ENCODE measurements at places on chromosomes 12 and 14.

DNA sequence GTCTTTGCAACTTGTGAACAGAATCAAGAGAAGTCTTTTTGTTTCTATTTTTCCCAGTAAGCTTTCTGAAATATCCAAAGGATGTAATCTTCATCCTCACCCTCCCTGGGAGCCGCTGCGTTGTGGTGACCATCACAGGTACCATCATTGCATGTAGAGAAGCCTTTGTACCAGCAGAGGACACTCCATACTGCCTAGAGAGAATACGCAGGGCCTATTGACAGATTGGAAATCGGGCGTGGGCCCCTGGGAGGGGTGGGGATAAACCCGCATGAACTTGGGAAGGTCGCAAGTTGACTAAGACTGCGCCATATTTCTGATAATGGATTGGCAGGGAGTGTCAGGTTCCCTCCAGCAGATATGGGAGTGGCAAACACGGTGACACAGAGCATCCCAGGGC is 12.7 kb downstream of the KRT1 start:
- no peak for DNase-seq

DNA sequence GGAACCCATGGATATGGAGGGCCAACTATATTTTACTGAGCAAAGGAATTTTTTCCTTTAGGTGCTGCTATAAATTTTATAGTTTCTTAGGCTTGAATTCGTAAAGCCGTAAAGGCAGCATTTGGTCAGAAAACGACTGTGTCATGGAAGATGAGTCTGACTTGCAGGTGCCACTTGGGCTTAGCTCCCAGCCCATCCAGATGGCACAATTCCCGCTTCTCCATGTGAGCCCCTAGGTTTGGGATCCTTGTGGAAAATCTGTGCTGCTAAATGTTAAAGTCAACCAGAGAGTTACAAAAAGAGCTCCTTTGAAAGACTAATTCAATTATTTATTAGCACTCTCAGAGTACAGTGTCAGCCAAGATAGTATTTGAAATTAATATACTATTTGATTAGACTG is 120.1 kb upstream of the NPAS3 start:
- no peak for DNase-seq

DNA sequence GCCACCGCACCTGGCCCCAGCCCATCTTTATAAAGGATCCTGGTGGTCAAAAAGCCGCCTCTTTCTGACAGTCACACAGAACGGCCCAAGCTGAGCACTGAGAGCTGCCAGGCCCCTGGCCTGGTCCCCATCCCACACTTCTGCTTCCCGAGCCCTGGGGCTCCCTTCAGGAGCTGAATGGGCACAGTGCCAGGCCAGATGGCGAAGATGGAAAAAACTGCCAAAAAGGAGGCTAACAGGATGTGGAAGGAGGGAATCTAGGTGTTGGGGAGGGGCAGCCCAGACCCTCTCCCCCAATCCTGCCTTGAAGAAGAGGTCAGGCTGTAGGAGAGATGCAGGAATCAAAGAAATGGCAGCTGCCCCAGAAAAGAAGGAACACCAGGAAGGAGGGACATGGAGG is 5.0 kb downstream of the LPAR5 start:
- DNase-seq, result no peak

DNA sequence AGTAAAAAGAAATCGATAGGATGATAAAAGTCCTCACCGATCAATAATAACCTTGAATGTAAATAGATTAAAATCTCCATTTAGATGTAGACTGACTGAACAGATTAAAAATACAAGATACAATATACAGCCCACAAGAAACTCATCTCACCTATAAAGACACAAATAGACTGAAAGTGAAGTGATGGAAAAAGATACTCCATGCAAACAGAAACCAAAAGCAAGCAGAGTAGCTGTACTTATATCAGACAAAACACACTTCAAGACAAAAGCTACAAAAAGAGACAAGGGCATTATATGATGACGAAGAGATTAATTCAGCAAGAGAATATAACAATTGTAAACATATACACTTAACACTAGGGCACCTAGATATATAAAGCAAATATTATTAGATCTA is 444.8 kb downstream of the RGS6 start:
- DNase-seq, result no peak

GRCh38 chr12:3017281-3017680 is 58.1 kb downstream of the TEAD4 start:
- no peak for DNase-seq

DNA sequence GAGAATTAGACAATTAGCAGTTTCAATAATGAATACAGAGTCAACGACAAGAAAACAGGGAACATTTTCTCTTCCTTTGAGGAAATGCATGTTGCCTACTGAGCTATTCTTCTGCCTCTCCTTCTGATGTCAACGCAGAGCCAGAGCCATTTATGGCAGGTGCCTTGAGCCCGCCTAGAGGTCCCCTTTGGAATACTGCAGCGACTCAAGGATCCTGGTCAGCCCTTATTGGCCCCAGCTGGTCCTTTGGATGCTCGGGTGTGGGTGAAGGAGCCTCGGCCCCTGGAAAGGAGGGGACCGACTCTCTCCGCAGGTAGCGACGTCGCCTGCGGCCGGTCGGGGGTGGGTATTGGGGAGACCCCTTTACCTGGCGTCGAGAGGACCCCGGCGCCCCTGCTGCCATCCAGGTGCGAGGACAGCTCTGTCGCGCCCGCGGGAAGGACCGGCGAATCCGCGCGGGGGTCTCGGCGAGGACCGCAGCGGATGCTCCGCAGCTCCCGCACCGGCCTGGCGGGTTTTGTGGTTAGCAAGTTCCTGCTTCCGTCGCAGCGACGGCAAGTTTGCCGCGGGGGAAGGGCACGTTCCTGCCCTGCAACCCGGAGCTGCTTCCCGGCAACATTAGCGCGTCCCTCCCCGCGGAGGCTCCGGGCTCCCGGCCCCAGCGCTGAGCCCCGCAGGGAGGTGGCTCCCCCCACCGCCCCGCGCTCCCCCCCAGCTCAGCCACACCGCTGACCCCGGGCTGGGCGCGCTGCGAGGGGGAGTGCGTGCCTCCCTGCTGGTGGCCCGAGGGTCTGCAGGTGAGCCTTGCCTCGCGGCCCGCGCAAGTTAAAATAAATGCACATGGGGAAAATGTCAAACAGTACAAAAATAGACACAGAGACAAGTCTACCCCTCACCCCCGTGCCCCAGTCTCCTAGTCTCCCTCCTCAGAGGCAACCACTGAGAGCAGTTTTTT is at the start of gene MANSC1:
MANSC1 (minus strand) TSS at position 532 of the 955 bp plus-strand sequence. CDS start 6,928 bp downstream, outside the sequence.
- DNase-seq, result peak; percentile 38

GRCh38 chr12:62971769-62972525 is 37.0 kb upstream of the PPM1H start:
- no peak for DNase-seq

DNA sequence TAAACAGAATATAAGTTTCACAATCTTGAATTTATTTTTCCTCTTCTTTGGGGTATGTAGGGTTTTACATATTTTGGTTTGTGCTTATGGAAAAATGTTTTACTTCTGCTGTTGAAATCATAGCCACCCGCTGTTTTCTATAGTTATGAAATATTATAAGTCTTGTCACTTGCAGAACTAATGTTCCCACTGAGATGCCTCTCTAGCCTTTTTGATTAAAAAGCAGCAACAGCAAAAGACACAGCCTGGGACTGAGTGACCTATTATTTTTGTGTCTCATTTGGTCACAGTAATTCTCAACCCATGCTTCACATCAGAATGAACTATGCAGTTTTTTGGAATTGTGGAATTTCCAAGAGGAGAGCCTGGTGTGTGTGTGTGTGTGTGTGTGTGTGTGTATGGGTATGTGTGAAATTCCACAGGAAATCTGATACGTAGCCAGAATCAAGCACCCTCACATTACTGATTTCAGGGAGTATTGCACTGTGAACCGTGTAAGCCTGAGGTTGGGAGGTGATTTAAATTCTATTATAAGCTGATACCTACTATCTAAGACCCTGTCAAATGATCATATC is 55.7 kb upstream of the FRMD6 start:
- DNase-seq, result no peak

GRCh38 chr12:99386907-99387306 is 260.6 kb upstream of the GARIN6 start:
- no peak for DNase-seq

DNA sequence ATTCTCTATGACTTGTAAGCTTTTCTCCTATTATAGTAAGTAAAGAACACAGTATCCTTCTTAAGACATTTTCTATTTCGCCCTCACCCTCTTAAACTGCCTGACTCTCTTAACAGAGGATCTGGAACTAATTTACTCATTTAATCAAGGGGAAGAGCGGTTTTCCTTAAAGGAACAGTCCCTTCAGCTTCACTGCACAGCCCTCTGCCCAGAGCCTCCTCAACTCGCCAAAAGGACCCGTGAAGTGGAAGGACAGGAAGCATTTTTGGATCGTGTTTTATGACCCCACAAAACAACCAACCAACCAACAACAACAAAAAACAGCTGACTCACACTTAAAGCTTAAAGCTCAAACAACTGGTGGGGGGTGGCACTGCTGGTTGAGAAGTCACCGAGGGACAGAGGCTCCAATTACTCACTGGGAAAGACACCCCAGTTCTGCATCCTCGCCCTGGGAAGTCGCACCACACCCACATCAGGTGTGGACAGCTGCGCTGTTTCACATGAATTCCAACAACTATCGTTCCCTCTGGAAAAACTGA is 35.7 kb downstream of the NID2 start:
- no peak for DNase-seq

DNA sequence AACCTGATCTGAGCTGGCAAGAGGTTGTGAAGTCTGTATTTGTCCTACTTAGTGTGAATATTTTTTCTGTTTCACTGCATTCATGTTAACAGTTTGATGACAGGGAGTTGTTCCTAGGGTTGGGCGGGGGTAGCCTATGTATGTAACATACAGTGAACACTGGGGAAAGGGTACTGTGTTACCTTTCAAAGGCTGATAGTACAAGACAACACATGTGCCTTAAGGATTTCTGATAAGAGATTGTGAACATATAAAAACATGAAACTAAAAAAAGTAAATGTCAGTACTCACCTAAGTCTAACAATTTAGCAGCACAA is 30.5 kb upstream of the GRIP1 start:
- no peak for DNase-seq

- DNase-seq, result no peak
Measured at GRCh38 chr14:71523630-71524319, 408.5 kb upstream of the RGS6 start.

- no peak for DNase-seq
Measured at GRCh38 chr12:62472472-62472871, 5.8 kb downstream of the MON2 start.

- DNase-seq, result no peak
Measured at GRCh38 chr12:131281016-131281415, 327.3 kb downstream of the ADGRD1 start.

DNA sequence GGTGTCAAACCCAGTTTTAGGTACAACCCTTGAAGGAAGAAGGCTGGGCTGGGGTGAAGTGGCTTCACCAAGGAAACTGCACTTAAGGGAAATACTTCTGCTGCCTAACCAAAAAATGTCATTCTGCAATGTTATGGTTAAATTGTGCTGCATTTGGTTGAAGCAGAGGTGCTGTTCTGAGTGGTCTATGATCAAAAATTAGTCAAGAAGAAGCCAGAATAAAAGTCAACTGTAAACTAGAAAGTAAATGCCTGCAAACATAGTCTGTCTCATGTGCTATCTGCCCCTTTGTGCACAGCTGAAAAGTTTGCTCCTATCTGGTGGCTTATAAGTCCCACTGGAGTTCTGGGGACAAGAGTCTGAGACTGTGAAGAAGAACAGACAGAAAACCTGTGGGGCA is 158.8 kb downstream of the C12orf42 start:
- no peak for DNase-seq

- no peak for DNase-seq
Measured at GRCh38 chr12:109987615-109988014, 8.6 kb downstream of the GIT2 start.

DNA sequence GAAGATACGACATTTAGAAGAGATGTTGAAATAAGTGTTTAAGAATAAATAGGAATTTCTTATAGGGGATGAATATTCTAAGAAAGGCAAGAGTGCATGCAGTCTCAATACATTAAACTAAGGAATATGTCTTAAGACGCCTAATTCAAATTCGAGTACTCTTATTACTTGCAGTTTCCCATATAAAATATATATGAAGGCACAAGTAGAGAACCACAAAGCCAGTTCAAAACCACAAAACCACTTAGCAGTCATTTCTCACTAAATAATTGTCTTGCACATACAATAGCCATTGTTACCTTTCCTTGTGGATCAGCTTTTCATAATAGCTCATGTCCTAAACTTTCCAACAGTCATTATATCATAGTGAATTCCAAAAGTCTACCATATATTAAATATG is 91.0 kb upstream of the MON2 start:
- DNase-seq, result no peak

DNA sequence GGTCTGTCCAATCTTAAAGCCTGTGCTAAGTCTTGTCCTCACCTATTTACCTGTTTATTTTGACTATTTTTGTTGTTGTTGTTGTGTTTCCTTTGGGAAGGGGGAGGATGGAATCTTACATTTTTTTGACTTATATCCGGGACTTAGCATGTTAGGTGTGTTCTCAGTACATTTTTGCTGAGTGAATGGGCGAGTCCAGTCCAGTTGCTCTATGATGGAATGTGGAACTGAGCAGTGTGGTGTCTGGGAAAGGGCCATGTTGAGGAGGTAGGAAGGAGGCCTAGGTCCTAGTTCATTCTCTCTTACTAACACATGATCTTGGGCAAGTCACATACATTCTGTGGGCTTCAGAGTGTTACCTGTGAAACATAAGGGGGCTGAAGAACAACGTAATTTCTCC is 80.9 kb upstream of the SLC38A2 start:
- no peak for DNase-seq

- DNase-seq, result no peak
Measured at GRCh38 chr12:66775871-66776270, 97.0 kb upstream of the GRIP1 start.

DNA sequence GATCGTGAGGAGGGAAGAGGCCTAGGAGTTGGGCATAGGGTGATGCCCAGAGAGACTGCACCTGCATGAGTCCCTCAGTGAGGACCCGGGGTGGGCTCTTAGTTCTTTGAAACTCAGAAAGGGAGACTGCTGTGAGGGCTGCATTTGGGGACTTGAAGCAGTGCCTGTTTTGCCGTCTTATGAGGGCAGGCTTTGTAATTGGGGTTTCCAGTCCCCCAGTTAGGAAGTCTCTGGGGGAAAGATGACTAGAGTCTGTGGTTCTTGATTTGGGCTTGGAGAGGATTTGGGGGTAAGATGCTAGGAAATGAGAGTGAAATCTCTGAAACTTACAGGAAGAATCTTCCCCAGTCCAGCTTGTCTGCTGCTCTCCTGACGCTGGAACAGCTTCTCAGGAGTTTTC is 99.6 kb downstream of the ARF6 start:
- no peak for DNase-seq

GRCh38 chr12:105331805-105332251 is 1.3 kb downstream of the C12orf75 start:
- peak; percentile 33 for DNase-seq

- DNase-seq, result no peak
Measured at GRCh38 chr14:78440356-78440894, 270.3 kb downstream of the NRXN3 start.

Measured in activated T-helper 1 cell treated with anti-CD3 and anti-CD28 coated beads, Interleukin-12 subunit alpha, Interleukin-12 subunit beta, Interleukin-2, Interleukin-4 antibody, amounts not matched to agents 30 ng/mL and 10 ng/mL and 1 ng/mL, durations not matched to agents 14 hours and 24 hours and 36 hours (primary cell).